Stimulated activated CD8-positive, alpha-beta memory T cell treated with anti-CD3 and anti-CD28 coated beads, Interleukin-7, amount 100 ng/mL, for 24 hours (primary cell): ENCODE measurements at places on chromosomes 4 and X.

DNA sequence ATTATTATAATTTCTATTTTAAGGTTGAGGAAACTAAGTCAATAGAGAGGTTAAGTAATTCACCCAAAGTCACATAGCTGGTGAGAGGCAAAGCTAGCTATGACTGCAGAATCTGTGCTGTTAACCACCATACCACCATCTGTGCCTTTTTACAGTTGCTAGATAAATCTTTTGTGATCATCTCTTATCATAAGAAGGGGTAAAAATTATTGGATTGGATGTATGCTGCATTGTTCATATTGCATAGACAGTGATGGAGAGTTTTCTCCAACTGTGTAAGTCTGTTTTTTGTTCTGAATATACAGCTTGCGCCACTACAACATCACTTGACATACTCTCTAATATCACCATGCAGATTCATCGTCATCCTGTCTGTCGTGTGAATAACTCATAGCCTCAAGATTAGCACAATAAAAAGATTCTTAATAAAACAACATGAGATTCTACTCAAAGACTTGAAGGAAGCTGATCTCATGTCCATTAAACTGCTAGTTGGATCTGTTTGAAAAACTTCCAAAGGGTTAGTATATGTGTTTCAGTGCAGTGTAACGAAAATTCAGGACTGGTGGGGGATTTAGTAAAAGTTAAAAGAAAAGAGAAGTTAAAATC is 495.9 kb downstream of the SPRY1 start:
- DNase-seq, result no peak

DNA sequence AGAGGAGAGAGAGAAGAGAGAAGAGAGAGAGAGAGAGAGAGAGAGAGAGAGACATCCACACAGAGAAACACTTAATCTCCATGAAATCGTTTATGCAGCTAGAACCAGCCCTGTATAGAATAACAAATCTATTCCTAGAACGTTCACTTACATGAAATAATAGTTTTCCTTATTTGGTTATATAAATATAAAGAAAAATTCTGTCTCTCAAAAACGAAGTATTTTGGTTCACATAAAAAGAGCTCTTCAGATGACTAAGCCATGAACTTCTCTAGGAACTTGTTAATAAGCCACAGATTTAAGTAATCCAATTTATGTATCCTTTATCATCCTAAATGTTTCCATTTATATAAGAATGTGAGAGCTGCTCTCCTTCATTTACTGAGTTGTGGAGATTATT is 1315.1 kb upstream of the PCDH7 start:
- DNase-seq, result no peak

- no peak for DNase-seq
Observed at GRCh38 chrX:28585767-28586166, 1.5 kb upstream of the IL1RAPL1 start.

GRCh38 chr4:25427871-25428270 is 50.8 kb downstream of the ANAPC4 start:
- no peak for DNase-seq

DNA sequence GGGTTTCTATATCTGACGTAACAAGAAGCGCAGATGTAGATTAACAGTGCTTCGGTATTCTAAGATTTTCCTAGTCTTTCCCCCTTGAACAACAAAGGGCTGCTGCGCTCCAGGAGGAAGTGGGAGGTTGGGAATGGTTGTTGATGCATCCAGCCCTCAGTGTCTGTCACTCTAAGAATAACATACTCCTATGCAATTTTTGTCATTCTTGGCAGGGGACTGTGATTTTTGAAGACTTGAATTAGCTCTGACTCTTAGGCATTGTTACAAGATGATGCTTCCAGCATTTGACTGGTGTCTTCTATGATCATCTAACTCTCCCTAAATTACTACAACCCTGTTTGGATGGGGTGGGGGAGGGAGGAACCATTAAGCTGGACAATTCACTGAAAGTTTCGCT is 394.2 kb downstream of the ARHGAP24 start:
- no peak for DNase-seq
